Inflammatory macrophage (primary cell): ENCODE measurements at places on chromosomes 2 and 18.

- DNase-seq = no peak
Measured at GRCh38 chr18:23752796-23753195, 63.5 kb downstream of the LAMA3 start.

- no peak for DNase-seq
Measured at GRCh38 chr2:179571721-179572120, 289.7 kb downstream of the ZNF385B start.

DNA sequence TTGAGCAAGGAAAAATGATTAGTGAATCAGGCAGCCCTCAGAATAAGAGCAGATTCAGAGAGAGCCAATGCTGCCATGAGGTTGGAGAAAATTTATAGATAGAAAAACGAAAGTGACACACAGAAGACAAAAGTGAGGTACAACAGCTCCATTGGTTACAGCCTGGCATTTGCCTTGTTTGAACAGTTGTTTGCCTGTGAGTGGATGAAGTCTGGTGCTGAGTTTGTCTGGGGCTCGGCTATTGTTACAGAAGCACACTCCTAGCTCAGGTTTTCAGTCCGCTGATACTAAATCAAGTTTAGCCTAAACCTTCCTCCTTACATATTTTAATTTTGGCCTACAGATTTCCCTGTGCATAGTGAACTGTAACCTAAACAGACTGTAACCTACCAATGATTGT, 387.8 kb upstream of the RAB12 start:
- DNase-seq = no peak

GRCh38 chr2:41622301-41622700, 425.5 kb upstream of the PKDCC start:
- no peak for DNase-seq

DNA sequence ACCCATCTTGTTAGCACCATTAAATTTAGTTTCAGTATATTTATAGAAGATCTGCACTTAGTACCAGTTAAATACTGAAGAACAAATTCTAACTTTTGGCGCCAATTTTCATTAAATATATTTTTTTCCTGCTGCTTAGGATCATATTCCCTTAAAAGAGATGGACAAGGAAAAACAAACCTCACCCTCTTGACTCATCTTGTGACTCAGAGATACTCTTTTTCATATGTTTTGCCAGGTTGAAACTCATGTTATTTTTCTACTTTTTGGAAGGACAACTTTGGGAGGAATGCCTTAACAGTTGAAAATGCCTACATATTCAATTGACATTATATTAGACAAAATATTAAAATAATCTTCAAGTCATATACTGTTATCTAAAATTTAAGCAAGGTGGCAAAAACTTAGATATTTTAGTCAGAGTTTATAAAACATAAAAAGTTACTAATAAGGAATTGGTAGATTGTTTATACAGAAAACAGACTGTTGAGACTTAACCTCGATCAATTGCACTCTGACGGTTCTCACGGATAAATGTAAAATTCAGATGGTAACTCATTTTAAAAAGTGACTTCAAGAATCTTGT, 36.2 kb downstream of the PNO1 start:
- no peak for DNase-seq

- no peak for DNase-seq
Measured at GRCh38 chr2:194182888-194183287, 1474.1 kb upstream of the SLC39A10 start.

DNA sequence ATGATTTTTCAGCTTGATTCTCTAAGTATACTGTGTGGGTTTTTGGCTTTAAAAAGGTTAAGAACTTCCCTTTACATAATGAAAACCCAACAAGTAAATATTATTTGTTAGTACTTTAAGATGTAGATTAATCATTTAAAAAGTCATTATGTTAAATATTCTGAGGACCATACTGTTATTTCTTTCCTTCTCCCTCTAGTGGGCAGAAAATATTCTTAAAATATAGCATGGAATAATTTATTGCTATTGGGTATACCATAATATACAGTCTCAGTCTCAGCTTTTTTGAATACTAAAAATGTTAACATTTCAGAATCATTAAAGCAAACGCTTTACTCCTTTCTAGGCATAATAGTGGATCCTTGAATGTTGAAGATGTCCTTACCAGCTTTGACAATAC, 28.1 kb downstream of the CAMKMT start:
- no peak for DNase-seq

DNA sequence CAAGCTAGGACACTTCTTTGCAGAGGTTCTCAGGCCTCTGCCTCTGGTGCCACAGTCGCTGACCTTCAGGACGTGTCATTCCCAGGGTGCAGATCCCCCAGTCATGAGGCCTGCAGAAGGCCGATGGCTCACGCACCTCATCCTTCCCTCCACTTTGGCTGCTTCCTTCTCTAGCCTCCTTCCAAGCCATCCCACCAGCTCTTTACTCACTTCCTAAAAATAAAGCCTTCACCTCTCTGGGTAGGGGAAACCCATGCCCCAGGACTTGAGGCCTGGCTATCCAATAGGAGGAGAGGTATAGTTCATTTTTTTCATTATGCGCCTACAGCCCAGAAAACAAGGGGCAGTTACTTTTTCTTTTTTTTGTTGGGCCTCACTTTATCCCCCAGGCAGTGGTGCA, 91.4 kb downstream of the B3GNT2 start:
- peak; percentile 81 for DNase-seq

GRCh38 chr2:185644828-185645227, 93.8 kb upstream of the FSIP2 start:
- no peak for DNase-seq

GRCh38 chr2:169676357-169676756, 17.8 kb downstream of the CFAP210 start:
- no peak for DNase-seq

DNA sequence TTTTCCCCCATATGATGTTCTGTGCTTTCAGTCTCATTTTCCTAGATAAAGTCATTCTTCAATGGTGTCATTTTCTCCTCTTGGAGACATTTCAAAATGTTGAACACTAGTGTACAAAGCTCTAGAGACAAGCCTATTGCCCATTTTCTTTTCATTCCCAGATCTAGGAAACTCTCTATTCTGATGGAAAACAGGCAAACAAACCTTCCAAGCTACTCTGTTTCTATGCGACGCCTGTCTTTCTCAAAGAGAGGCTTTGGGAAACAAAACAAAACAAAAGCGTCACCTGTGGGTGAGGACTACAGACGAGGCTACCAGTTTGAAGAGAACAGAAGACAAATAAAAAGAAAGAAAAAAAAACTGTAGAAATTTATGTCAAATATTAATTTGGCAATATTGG, 311.0 kb downstream of the CBLN2 start:
- DNase-seq = no peak

- no peak for DNase-seq
Measured at GRCh38 chr18:61474341-61474740, 141.1 kb downstream of the CDH20 start.

DNA sequence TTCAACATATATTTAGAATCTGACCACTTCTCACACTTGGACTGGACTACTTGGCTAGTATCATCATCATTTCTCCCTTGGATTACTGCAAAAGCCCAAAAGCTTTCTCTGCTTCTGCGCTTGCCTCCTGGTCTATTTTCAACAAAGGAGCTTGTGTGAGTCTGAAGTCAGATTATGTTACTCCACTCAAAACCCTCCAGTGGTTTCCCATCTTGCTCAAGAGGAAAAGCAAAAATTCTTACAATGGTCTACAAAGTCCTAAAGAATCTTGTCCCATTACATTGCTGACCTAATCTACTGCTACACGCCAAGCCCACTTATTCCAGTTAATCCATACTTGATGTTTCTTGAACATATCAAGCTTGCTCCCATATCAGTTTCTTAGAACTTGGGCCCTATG, 9.6 kb downstream of the PREPL start:
- no peak for DNase-seq

DNA sequence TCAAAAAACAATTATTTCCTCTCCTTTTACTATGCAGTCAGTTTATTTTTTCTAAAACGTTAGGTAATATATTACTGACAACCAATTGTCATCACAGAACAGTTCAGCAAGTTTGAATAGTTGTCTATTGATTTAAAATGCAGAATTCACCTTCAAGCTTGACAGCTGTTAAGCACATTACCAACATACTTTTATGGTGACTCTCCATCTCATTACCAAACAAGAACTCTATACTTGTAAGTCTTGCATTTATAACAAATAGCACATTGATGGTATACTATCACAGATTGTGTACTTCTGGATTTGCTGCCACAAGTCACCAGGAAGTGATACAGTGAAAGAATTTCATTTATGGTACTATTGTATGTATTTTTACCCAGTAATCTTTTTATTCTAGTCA, 99.4 kb upstream of the PPP1CB start:
- DNase-seq = no peak

GRCh38 chr2:27133195-27133875, 1.1 kb downstream of the PREB start:
- peak; percentile 49 for DNase-seq

GRCh38 chr2:106280224-106280623, 86.1 kb upstream of the UXS1 start:
- no peak for DNase-seq
